Subcutaneous adipose tissue (tissue), 4 donors: ENCODE measurements at places on chromosomes 5 and 9. TPM values are rescaled to one million over a fixed set of nuclear protein-coding genes. Genes with fewer than 3 reads are reported as not detected.

The PCDHGA1 gene
- total RNA-seq: 0.33 TPM

The GKAP1 gene
- 9.3 TPM for total RNA-seq

The ADAMTS12 gene
- total RNA-seq: 13.8 TPM

The ADCY2 gene
- 7.1 TPM for total RNA-seq

The BTNL8 gene
- 4.3 TPM for total RNA-seq

The CXCL14 gene
- 302 TPM for total RNA-seq

The ARHGEF37 gene
- total RNA-seq: 4.6 TPM

The ZDHHC11B gene
- 0.19 TPM for total RNA-seq

The CBY3 gene
- not detected for total RNA-seq
